ENCODE measurements at places on chromosomes 1 and 21. TPM values are rescaled to one million over a fixed set of nuclear protein-coding genes. Genes with fewer than 3 reads are reported as not detected.

FAM3B gene
- not detected for total RNA-seq

UTS2 gene
- not detected for total RNA-seq

NUP210L gene
- total RNA-seq = not detected

RPF1 gene
- 25.9 TPM for total RNA-seq
